Activated CD4-positive, alpha-beta T cell treated with anti-CD3 and anti-CD28 coated beads, Interleukin-2, amount 10 ng/mL, durations not matched to agents 24 days and 14 days (primary cell): ENCODE measurements at places on chromosomes 7 and 10. TPM values are rescaled to one million over a fixed set of nuclear protein-coding genes. Genes with fewer than 3 reads are reported as not detected.

The PALS2 gene
- total RNA-seq = 38.5 and 39.5 TPM in 2 replicates

The PON1 gene
- total RNA-seq = not detected in 2 replicates

The KIF20B gene
- total RNA-seq = 55.0 and 55.6 TPM in 2 replicates

The GSDME gene
- 9.6 and 10.4 TPM in 2 replicates for total RNA-seq

The LIPM gene
- not detected in 2 replicates for total RNA-seq

The CTNNA3 gene
- total RNA-seq = not detected in 2 replicates

The INSYN2A gene
- not detected in 2 replicates for total RNA-seq

The NEBL gene
- total RNA-seq = 0.42 and 0.59 TPM in 2 replicates

The C10orf62 gene
- not detected in 2 replicates for total RNA-seq

The C10orf67 gene
- 0.07 and 0.16 TPM in 2 replicates for total RNA-seq
